ENCODE measurements at places on chromosomes 6 and 20.

DNA sequence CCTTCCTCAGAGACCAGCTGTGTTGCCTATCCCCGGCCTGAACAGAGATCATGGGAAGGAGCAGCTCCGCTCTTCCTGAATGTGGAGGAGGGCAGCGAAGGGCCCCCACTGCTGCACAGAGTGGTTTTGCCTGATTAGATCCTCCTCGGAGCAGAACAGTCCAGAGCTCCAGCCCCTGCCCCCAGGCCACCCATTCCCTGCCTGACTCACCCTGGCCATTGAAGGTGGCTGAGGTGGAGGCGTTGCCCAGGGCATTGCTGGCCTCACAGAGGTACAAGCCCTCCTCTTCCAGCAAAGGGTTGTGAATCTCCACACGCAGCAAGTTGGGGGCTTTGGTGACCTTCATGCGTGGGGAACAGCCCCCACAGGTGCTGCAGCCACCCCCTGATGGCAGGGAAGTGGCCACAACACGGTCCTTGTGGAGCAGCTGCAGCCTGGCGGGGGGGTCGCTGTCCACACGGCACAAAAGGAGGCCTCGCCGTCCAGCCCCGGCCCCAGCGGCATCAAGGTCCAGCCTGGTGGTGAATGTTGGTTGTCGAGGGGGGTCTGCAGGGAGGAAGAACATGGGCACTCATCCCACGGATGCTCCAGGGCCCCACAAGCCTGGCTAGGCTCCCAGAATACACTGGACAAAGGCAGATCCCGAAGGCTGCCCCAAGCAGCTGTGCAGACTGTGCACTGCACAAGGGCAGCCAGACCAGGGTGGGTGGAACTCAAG lies 14.7 kb downstream of the SIGLEC1 start:
- DNase-seq: no peak

DNA sequence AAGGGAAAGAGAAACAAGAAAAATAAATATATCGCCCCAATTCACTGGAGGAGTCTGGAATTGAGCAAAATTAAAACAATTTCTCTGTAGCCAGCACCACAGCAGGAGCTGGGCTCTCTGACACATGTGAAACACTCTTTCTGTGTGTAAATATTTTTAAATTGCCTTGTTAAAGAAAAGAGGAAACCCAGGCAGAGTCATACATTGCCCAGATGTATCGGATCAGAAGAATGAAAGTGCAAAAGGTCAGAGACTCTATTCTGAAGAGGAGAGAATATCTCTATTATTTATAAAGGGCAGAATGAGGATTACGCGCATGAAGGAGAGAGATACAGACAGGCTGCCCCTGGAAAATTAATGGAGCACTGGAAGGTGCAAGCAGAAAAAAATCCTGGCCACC lies 127.0 kb upstream of the MAN1A1 start:
- DNase-seq: no peak

DNA sequence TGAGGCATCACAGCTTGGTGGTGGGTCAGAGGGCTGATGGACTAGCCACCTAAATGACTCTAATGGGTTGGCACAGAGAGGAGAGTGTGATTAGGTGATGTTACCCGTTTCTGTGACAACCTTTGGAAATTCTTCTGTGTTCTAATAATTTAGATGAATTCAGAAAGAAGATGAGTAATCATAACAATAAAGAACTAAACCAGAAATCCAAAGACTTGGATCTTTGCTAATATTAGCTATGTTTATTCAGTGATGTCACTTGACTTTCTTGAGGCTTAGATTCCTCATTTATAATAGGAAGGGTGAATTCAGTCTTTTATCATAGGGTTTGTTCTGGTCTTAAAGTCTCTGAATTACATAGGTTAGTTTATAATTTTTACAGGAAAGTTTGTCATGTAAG lies 19.9 kb downstream of the CRYBG1 start:
- no peak for DNase-seq

DNA sequence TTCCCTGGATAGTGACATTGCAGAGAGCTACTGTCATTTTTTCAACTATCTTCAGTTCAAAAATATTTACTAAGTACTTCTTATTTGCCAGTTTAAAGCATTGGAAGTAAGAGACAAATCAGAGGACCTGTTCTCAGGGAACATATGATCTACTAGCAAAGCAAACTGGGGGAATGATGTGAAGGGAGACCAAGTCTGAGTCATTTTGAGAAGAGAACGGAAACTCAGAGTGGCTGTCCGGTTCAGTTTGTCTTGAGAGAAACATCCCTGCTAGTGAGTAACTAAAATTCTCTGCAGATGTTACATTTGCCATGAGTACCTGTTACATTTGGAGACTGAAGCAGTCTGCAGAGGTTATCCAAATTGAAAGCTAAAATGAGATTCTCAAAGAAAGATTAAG lies 118.3 kb downstream of the KCNQ5 start:
- DNase-seq: no peak

DNA sequence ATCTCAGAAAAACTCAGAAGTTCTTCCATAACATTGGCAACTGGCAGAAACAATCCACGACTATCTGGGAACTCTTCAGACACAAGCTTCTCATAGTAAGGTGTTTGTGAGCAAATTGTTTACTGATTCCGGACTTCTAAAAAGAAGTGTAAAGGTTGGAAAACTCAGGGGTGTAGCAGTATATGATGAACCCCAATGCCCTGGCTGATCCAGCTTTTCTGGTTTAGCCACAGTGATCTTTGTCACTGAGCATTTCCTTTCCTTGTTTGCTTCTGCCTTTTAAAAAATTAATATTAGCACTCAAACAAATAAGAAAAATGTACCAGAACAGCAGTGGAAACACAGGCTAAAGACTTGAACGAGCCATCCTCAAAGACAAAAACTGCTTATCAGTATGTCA lies 4.9 kb downstream of the RGS17 start:
- DNase-seq: no peak

DNA sequence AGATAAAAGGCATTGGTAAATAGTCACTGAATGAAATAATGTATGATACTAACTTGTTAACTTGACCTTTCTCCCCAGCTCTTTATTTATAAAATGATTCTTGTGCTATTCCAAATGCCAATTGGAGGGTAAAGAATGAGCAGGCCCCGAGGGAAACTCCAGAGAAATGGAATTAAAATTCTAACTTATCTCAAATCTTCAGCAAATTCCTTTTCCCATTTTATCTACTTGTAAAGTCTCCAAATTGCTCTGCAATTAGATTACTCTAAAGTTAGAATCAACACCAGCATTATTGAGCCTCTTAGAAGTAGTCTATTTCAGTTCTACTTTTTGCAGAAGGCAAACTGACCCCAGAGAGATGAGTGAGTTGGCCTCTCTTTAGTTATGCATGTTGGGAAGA lies 165.9 kb upstream of the PREP start:
- no peak for DNase-seq

- no peak for DNase-seq
These were observed 278.7 kb upstream of the PRND start for GRCh38 chr20:4443016-4443415.

- no peak for DNase-seq
These were observed 26.5 kb downstream of the IL17F start for GRCh38 chr6:52217761-52218160.

GRCh38 chr20:57475388-57476083 lies 49.4 kb downstream of the CTCFL start:
- peak; percentile 12 for DNase-seq

GRCh38 chr6:80605165-80605989 lies 498.9 kb downstream of the BCKDHB start:
- DNase-seq: no peak

- no peak for DNase-seq
These were observed 10.4 kb downstream of the VGLL2 start for GRCh38 chr6:117275711-117276110.

GRCh38 chr6:13488015-13488895 lies 855 bp upstream of the GFOD1 start:
- no peak for DNase-seq

DNA sequence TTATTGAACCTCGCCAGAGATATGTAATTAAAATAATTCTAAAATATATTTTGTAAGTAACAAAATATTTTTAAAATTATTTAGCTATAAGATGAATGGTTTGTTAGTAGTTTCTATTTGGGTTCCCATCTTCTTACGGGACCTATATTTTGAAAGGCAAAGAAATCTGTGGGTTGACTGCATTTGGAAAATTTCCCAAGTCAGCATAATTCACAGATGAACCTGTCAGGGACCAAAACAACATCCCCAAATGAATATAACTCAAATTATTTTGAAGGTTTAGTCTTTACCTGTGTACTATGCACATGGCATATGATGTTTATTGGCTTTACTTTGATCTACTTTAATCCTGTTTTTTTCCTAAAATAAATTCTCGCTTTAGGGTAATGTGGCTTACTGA lies 607.4 kb upstream of the JAG1 start:
- no peak for DNase-seq

DNA sequence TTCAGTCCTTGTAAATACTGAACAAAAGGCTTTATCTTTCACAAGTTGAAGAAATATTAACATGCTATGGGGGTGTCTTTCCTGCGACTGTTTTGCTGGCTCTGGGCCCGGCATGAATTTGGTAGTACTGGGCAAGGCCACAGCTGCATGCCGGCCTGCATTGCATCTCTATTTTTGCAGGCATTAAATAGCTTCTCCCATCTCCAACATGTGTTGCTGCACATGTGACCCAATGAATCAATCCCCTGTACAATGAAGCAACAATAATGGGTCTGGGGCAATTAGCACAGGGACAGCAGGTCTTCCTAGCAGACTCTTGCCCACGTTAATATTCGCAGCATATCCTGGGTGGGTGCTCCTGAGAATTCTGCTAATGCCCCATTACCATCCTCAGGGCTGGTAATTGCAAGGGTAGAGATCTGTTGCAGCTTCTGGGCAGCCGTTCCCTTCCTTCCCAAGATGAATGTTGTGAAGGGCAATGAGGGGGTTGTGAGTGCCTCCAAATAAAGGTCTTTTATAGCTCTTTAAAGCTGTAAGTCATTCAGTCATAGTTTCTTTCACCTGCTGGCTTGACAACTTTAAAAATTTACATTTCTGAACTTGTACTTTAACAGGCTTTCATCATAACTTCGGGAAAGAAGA lies 24.3 kb upstream of the CDYL start:
- DNase-seq: no peak

Data from CD4-positive, alpha-beta T cell (primary cell).